ENCODE measurements at places on chromosomes 3 and 15. TPM values are rescaled to one million over a fixed set of nuclear protein-coding genes. Genes with fewer than 3 reads are reported as not detected.

RUBCN gene
- 121 TPM for total RNA-seq

OCA2 gene
- total RNA-seq = not detected

- no peak for DNase-seq
These were observed 3.6 kb downstream of the PDIA3 start for GRCh38 chr15:43749690-43750345.

DNA sequence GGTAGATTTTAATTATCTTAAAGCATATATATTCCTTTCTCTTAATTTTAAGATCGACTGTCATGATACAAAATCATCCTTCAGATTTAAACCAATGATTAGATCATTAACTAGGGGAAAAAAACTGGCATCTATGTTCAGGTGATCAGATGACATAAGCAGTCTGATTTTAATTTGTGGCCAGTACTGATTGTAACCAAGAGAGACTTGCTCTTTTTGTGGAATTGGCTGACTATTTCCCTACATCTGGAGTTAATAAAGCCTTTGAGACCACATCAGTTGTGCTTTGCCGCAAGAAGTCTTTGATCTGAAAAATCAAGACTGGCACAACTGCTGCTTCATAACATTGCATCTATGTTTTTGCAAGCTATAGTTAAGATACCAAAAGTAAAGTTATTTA, 148.4 kb upstream of the CGNL1 start:
- DNase-seq = no peak

GPD1L gene
- total RNA-seq = 50.4 TPM

DNA sequence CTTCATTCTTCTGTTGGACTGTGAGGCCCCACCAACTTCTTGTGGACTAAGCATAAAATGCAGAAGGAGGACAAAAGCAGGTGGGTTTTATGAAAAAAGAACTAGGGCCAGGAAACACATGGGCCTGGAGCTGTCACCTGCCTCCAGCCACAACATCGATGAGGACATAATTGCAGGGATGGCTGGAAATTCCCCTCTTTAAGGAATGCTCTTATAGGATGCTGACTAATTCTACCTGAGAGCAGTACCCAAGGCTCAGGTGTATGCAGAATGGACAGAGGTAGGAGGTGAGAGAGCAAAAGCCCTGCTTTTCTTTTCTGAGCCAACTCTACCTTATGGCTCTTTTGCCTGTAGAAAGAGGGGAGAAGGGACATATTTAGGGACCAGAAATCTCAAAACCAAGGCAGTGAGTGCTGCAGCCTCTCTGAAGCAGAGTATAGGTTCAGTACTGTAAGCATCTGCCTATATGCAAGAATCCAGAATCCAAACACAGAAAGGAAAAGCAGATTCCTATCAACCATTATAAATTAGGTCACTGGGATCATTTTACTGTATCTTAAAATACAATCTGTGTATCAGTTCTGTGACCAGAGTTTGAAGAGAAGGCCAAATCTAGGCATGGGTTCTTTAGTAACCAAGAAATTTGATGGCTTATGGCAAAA, 205.3 kb upstream of the WNT5A start:
- DNase-seq = no peak

- no peak for DNase-seq
These were observed 1075.1 kb downstream of the AGBL1 start for GRCh38 chr15:87154761-87155160.

DNA sequence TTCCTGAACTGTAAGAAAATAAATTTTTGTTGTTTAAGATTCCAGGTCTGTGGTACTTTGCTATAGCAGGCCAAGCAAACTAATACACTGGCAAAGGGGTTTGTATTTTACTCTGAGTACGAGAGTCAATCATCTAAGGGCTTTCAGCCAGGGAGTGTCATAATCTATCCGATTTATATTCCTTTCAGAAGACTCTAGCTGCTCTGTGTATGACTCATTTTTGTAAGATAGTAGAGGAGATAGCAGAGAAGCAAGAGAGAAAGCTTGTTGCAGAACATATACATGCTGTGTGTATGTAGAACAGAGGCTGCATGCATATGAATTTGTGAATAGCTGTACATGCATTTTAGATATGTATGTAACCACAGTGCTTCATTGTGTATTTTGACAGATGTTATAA, 577.9 kb upstream of the EPHA6 start:
- DNase-seq = no peak

ANKUB1 gene
- total RNA-seq = not detected

CX3CR1 gene
- 2.7 TPM for total RNA-seq

DNA sequence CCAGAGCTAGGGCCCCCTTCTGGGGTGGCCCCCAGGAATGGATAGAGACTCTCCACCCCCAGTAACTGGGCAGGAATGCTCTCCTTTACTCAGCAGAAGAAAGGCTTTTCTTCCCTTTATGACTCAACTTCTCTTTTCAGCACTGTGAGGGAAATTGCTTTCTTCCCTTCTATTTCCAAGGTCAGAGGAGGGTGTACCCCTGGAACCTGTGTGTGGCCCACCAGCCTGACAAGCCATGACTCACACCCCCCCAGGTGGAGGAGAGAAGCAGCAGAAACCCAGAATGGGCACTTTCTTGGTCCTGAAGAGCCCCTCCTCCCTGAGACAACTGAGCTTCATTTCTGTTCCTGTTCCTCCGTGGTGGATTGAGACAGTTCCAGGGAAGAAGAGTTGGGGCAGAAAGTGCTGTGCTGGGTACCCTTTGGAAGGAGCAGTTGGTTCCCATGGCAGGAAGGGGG, 2.7 kb upstream of the ANKRD63 start:
- no peak for DNase-seq

DNA sequence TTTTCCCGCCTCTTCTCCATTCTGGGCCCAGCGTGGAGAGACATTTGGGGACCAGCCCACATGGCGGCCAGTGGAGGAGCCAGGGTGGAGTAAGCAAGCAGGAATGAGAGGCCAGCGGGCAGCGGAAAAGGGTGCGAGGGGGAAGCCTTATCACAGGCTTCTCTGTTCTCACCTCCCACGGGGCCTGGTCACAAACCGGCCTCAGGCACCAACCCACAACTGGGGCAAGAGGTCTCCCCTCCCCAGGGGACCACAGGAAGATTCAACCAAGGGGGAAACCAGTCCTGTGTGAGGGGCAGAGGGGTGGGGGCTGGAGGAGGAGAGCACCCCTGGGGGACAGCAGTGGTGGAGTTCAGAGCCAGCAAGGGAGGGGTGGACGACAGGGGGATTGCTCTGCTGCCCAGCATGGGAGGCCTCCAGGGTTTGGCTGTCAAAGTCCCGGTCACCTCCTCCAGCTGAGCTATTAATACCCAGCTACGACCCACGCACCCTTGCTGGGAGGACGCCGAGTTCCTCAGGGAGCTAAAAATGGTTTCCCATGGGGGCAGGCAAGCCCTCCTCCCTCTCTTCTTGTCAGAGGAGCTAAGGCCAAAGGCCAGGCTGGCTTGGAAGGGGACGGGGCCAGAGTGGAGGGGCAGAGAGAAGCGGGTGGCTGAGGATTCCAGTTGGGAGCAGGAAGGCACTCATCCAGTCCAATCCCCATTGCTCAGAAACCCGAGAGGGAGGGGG, 23.8 kb upstream of the RPL29 start:
- no peak for DNase-seq

- DNase-seq = no peak
These were observed 149.1 kb downstream of the NFKBIZ start for GRCh38 chr3:101998256-101998926.

- no peak for DNase-seq
These were observed 24.3 kb upstream of the KPNA1 start for GRCh38 chr3:122538956-122539490.

GRCh38 chr3:87625876-87626275, 349.5 kb upstream of the POU1F1 start:
- DNase-seq = no peak

- no peak for DNase-seq
These were observed 71.8 kb upstream of the POLG start for GRCh38 chr15:89406218-89406939.

GOLGA8J gene
- total RNA-seq = 1.1 TPM

DNA sequence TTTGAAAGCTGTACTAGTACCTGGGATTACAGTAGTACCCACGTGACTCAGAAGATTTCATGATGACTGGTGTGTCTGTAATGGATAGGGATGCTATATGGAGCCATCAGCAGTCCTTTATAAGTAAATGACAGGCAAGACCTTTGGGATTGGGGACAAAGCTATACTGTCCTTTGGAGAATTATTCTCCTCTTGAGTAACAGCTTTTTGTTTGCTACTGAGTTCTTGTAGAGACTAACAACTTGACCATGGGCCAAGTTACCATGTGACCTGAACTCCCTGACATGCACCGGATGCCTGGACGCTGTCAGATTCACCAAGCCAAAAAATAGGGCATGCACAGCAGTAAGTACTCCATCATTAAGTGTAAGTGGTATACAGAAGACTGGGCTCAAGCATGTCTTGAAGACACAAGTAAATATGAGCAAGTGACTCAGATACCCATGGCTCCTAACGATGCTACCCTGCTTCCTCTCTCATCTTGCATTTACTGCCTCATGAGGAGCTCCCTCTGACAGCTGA, 12.9 kb downstream of the SEC11A start:
- no peak for DNase-seq

GNB4 gene
- 11.9 TPM for total RNA-seq

- no peak for DNase-seq
These were observed 132.8 kb downstream of the TJP1 start for GRCh38 chr15:29689287-29689986.

GOLGA8Q gene
- total RNA-seq = 2.2 TPM

GABRG3 gene
- total RNA-seq = 15.6 TPM

- DNase-seq = no peak
These were observed 513.7 kb upstream of the EPHA6 start for GRCh38 chr3:96300743-96301142.
